ENCODE measurements at places on chromosomes 16 and 17.

- no peak for DNase-seq
These were observed 68.3 kb downstream of the ARHGAP44 start for GRCh38 chr17:12857592-12857991.

- no peak for DNase-seq
These were observed 216.7 kb downstream of the C16orf78 start for GRCh38 chr16:49590166-49590871.

DNA sequence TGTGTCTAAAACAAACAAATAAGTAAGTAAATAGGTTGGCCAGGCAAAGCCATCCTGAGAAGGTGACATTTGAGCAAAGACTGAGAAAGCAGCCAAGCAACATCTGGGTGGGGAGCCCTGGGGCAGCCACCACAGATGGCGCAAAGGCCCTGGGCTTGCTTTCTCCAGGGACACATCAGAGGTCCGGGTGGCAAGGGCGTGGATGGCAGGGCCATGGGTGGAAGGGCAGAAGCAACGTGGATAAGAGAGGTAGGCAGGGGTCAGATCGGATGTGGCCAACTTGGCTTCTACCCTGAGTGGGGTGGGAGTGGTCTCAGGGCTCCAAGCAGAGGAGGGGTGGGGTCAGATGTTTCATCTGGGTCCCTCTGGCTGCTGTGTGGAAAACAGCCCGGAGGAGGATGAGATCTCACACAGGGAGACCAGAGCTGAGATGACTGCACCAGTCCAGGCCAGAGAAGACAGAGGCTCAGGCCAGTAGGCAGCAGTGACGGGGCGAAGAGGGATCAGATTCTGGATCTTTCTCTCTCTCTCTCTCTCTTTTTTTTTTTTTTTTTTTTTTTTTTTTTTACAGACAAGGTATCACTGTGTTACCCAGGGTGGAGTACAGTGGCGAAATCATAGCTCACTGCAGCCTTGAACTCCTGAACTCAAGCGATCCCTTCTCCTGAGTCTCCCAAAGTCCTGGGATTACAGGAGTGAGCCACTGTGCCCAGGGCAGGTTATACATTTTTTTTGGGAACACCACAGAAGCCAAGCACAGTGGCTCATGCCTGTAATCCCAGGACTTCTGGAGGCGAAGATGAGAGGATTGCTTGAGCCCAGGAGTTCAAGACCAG is 6.1 kb upstream of the SPN start:
- no peak for DNase-seq

- DNase-seq, result no peak
These were observed 12.4 kb downstream of the CCDC47 start for GRCh38 chr17:63760771-63761539.

- DNase-seq, result no peak
These were observed 82.1 kb downstream of the METRNL start for GRCh38 chr17:83161298-83162034.

GRCh38 chr16:57741660-57742191 is 6.2 kb downstream of the KATNB1 start:
- DNase-seq, result no peak

DNA sequence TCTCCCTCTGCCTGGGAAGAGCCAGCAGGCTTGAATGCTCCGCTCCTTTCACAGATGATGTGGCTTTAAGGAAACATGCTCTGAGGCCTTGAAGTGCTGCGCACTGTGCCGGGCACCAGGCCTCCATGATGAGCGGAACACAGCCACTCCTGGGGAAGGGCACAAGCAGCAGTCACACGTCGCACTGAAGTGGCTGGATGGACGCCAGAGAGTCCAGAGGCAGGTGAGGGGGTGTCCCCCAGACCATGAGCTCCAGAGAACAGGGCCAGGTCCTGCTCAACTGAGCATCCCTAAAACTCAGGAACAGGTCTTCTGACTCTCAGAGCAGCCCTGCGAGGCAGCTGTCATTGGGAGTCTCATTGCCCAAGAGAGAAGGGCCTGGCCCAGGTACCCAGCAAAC is 35.6 kb downstream of the PEMT start:
- no peak for DNase-seq

- no peak for DNase-seq
These were observed 2.3 kb downstream of the DNASE1 start for GRCh38 chr16:3656491-3657468.

DNA sequence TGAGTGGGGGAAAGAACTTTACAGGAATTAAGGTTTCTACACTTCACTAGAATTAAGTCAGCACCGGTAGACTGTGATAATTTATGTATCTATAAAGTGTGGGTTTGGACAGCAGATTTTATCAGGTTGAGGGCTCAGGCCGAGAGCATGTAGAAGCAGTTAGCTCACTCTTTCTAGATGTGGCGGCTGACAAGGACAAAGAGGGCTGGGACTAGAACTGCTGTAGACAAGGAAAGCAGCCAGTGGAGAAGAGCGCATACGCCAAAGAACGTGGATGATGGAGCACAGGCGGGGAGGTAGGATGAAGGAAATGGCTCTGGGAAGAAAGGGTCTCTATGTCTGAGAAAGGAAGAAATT is 504 bp upstream of the GOSR1 start:
- DNase-seq, result no peak

DNA sequence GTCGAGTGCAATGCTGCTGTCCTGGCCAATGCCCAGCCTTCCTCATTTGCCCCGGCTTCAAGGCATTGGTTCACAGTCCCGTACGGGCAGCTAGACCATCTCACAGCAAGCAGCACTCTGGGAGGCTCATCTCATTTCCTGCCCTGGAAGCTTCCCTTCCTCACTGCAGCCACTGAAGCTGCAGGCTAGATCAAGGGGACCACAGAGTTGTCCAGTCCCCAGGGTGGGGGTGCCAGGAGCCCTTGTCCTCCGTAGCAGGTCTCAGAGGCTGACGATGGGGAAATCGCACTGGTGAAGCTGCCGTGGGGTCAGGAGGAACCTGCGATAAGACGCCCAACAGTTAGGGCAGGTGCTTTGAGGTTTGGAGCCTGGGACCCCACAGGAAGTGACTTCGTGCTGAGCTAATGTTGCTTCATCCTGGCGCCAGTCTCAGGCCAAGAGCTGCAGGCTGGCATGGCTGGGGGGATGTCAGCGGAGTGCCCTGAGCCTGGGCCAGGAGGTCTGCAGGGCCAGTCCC is at the start of gene SPNS3:
Gene SPNS3 (plus strand): TSS at position 426 of the 517 bp plus-strand sequence. CDS start 28 bp downstream, at position 454.
- DNase-seq, result peak; percentile 65

DNA sequence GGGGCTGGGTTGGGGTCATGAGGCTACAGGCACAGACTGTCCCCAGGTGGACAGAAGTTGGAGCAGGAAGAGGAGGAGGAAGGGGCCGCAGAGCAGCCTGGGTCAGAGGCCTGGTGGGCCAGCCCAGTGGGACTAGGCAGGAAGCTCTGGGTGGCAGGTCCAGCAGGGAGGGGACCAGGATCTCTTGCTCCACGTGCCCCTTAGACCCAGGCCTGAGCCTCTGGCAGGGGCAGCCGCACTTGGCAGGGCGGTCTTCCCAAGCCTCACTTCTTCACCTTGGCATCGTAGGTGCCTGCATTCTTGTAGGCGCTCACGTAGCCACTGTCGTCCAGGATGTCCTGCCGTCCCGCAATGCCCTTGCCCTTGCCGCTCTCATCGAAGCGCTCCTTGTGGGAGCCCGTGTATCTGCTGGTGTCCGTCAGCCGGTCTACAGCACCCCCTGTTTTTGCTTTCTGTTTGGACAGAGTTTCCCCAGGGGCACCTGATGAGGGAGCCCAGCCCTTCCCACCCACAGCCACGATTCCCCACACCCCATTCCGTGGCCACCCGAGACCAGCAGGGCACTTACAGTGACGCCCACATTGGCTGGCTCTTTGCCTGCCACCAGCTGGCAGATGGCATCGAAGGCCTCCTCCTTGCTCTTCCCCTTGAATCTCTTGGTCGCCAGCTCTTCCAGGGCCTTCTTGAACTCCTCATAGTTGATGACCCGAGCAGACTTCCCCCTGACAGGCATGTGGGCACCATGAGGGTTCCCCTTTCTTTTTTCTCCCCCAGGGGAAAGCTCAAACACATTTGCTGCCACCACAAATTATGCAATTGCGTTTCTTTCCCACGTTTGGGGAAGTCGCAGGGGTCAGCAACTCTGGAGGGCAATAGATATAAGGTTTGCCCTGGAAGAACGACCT is 3.1 kb downstream of the TPPP3 start:
- peak; percentile 94 for DNase-seq

GRCh38 chr16:86846136-86846535 is 267.8 kb downstream of the FOXL1 start:
- no peak for DNase-seq

- DNase-seq, result no peak
These were observed 22.4 kb upstream of the HERPUD1 start for GRCh38 chr16:56909527-56909979.

DNA sequence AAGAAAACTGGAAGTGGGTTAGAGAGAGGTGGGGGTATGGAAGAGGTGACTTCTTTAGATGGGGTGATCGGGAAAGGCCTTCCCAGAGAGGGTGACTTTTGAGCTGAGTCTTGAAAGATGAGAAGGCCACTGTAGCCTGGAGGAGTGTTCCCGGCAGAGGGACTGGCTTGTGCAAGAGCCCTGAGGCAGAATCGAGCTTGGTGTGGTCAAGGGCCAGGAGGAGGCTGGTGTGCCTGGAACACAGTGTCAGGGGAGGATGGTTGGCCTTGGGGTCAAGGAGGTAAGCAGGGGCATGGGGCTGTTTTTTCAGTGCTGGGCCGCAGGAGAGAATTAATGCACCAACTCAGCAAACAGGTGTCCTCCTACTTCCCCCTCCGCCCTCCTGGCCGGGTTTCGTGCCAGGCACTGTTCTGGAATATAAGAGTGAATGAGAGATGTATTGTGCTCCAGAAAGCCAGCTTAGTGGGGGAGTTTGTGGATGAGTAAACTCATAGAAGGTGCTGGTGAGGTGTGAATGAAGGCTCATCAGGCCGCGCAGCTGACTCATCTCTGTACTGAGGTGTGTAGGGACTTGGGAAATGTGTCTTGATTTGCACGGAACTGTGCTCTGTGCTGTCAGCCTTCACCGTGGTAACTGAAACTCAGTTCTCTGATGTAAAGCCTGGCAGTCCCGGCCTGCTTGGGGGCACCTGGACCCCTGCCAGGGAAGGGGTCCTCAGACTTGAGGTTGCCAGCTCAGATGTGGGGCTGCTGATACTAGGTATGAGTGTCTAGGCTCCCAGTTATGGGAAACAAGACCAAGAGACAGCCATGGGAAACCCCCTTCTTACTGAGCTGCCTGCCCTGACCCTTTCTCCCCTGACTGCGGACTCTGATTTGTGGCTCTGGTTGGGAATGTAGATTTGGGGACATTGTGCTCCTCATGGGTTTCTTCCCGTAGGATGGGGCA is 15.3 kb downstream of the KSR1 start:
- no peak for DNase-seq

- peak; percentile 68 for DNase-seq
These were observed 5.7 kb downstream of the DHRS7B start for GRCh38 chr17:21132428-21132827.

GRCh38 chr17:30226878-30227277 is 8.6 kb downstream of the SLC6A4 start:
- DNase-seq, result no peak

DNA sequence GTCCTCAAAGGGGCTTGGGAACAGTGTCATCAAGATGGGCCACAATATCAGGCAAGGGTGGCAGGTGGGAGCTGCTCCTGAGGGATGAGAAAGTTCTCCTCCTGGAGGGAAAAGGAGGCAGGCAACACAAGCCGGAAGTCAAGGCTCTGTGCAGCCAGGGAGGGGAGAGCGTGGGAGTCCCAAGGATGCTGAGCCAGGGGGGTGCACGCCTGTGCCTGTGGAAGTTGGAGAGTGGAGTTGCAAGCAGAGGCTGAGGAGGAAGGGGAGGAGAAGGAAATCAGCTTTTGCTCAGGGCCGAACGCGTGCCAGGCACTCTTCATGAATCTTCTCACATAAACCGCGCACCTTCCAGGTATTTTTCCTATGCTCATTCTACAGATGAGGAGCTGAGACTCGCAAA is 7.4 kb upstream of the SLC13A2 start:
- DNase-seq, result no peak

GRCh38 chr16:82464187-82464586 is 162.6 kb upstream of the CDH13 start:
- DNase-seq, result no peak
